ENCODE measurements at places on chromosomes 4 and X.

GRCh38 chrX:145848448-145848847 lies 30.8 kb downstream of the SLITRK2 start:
- DNase-seq: no peak

DNA sequence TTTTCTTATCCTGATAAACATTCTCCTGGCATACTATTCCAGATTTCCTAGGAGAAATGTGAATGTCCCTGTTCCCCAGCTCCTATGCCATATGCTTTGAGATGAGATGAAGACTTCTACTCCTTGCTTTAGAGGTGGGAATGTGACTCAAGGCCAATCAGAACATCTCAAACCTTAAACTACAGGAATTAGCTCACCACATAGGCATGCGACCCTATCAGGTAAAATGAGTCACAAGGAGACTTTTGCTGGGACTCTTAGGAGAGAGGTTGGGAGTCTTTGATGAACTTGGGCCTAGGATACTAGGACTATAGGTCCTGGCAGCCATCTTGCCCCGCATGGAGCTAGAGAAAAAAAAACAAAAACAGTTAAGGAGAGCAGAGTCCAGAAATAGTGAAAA lies 5.8 kb upstream of the USO1 start:
- DNase-seq: no peak

DNA sequence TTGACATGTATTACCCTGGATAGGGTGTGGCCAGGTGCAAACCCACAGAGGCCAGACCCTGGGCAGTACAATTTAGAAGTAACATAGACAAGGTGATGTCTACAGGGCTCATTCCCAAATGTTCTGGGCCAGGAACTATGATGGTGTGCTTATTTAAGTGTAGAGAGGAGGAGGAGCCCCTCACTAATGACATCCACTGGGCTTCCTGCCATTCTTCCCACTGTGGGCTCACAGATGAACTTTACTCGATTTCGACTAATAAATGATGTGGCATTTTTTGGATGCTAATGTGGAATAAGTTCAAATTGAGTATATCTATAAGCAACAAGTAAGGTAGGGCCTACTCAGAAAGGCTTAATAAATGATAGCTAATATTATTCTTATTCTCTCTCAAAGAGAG lies 280.9 kb upstream of the BOD1L1 start:
- no peak for DNase-seq

GRCh38 chr4:7429601-7430078 lies 5.1 kb downstream of the PSAPL1 start:
- DNase-seq: no peak

DNA sequence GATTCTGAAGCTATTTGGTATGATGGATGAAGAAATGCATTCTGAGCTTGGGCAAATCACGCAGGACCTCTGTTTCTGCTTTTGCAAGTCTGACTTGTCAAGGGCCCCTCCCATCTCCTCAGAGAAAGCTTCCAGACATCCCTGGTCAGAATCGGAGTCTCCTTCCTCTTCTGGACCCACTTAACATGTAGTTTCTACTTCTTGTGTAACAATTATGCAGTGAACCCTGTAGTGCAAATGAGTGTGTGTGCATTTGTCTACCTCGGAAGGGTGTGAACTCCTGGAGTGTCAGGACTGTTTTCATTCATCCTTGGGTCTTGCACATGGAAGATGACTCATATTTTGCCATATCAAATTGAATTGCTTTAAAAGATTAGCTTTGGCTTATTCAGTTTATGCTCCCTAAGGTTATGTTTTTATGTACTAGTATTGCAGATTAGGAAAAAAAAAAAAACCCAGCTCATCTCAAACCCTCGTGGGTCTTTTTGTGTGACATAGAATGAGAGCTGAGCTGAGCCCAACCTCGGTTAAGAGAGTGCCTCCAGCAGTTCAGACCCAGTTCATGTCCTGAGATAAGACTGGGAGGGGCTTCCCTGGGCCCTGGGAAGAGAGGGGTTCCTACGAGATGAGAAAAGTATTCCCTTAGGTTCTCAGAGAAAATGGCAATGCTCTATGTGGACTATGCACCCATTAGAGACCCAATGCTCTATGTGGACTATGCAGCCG lies 61.1 kb upstream of the RPL34 start:
- DNase-seq: peak; percentile 5

- peak; percentile 18 for DNase-seq
Measured at GRCh38 chr4:176377780-176378179, 58.0 kb downstream of the SPCS3 start.

GRCh38 chrX:70774223-70774622 lies 134.3 kb downstream of the TEX11 start:
- DNase-seq: no peak

DNA sequence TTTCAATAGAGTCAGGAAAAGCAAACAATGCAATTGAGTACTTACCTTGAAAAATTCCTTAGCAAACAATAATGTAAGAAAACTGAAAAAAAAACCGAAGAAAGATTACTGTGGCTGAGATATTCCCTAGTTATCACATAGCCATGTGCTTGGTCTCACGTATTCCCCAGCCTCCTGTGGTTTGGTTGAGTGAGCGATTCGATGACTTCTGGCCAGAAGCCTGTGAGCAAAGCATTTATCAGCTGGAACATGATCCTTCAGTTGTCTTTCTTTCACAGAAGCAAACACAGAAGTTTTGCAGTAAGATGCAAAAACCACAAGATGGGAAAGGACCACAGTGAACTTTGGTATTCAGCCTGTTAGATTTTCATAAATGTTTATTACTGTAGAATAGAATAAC lies 1754.3 kb upstream of the AGA start:
- no peak for DNase-seq

GRCh38 chr4:54109241-54110018 lies 9.5 kb downstream of the GSX2 start:
- DNase-seq: no peak

- no peak for DNase-seq
Measured at GRCh38 chr4:13364653-13365052, 119.5 kb downstream of the RAB28 start.

GRCh38 chr4:118417325-118417724 lies 64.5 kb upstream of the PRSS12 start:
- DNase-seq: no peak

GRCh38 chrX:21490341-21490740 lies 116.1 kb downstream of the CNKSR2 start:
- no peak for DNase-seq

DNA sequence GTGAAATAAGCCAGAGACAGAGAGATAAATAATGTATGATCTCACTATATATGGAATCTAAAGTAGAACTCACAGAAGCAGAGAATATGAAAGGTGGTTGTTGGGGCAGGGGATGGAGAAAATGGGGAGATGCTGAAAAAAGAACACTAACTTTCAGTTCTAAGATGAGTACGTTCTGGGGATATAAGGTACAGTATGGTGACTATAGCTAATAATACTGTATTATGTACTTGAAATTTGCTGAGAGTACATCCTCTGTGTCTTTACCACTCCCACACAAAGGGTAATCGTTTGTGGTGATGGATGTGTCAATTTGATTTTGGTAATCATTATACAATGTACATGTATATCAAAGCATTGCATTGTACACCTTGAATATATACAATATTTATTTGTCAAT lies 6.6 kb downstream of the FBXL5 start:
- peak; percentile 7 for DNase-seq

GRCh38 chr4:16545656-16546055 lies 319.4 kb upstream of the TAPT1 start:
- no peak for DNase-seq

DNA sequence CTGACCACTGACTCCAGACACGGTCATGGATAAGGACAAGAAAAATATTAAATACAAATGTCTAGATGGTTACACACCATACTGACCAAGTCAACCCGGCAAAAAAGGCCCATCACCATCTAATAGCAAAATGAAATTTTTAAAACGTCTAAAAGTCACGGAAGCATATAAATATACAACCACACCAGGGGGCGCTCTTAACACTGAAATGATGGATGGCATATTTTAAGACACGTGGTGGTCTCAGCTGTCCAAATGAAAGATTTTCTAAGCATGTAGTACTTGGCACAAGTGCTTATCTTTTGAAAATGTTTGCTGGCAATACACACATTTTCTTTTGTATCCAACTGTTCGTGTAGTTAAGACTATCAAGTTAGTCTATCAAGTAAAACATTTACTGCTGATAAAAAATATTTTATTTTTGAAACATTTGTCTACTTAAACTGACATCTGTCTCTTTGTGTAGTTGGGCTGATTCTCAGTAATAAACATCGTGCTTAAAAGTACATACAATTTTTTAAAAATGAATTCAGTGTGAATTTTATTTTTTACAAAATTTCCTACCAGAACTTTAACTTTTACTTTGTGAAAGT lies 64.6 kb downstream of the COX7B2 start:
- DNase-seq: peak; percentile 60

DNA sequence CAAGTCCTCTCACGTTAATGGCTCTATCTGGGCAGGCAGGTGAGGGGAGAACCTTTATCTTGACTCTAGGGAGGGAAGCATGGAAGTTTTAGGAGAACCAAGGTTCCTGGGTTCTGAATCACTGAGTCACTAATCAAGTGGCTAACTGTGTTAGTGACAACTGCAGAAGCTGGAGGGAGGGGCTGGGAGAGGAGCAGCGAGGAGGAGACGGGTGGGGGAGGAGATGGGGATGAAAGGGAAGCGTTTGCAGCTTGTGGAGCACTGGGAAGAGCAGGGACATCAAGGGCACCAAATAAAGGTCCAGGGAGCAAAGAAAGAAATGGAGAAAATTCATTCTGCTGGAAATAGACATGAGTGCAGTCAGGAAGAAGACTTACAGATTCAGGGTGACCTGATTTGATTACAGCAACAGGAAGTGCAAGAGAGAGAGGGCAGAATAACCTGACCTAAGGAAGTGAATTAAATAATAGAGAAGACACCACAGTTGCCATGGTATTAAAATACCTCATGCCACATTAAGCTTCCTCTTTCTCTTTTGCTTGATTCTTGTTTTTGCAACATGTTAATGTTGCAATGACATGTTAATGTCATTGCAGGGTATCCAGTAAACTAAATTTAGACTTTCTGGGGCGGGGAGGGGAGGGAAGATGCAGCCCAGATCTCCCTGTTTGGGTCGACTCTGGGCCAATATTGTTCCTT lies 4.5 kb upstream of the SETD7 start:
- peak; percentile 27 for DNase-seq

GRCh38 chr4:7411491-7411890 lies 23.2 kb downstream of the PSAPL1 start:
- DNase-seq: no peak

DNA sequence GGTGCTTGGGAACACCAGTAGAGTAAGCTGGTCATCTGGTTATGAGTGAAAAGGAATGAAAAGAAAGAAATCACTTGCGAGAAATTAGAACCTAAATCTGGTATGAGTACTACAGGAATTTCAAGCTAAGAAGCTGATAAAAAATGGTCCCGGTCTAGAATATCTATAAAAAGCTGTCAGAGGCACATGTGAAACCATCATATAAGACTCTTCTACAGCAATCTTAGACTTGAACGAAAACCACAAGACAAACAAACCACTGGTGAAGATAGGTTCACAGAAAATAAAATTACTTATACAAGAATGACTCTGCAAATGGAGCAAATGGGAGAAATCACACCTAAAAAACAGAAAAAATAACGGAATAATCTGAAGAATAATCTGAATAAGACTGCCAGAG lies 69.9 kb downstream of the KDR start:
- no peak for DNase-seq

- peak; percentile 49 for DNase-seq
Measured at GRCh38 chrX:25020905-25021449, 5.2 kb upstream of the ARX start.

DNA sequence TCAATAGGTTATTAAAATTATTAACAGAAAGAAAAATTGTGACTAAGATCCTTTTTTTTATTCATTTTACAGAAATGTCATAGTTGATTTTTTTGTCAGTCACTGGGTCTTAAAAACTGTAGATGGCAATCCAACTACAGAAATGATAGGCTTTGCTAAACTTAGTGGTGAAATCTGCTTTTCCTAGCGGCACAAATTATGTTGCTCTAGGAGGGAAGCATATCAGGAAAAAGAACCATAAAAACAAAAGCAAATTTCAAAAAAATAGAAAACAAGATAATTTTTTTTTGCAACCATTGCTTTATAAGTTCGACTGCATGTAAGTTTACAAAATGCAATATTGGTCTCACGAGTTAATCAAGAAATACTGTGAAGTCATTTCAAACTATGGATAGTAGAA lies 443.5 kb upstream of the IGFBP7 start:
- DNase-seq: no peak

GRCh38 chr4:184280591-184281071 lies 63.0 kb upstream of the ENPP6 start:
- DNase-seq: peak; percentile 75

DNA sequence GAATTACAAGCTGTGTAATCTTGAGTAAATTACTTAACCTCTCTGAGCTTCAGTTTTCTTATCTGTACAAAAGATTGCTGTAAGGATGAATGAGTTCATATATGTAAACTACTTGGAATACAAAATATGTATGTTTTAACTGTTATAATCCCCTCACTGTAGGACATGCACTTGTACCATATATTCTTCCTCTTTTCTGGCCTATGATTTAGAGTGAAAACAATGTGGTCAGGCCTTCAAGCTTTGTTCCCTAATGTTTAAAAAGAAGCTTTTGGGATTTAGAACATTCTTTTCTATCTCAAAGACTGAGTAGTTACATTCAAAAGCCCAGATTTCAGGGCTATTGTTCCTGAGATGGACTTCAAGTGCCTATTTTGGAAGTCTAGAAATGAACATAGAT lies 26.7 kb upstream of the GPRIN3 start:
- no peak for DNase-seq

Data from activated CD4-positive, alpha-beta T cell treated with anti-CD3 and anti-CD28 coated beads, Interleukin-2, Interleukin-6, amounts not matched to agents 100 ng/mL and 50 ng/mL, durations not matched to agents 16 hours and 8 hours (primary cell).